ENCODE measurements at places on chromosomes 11 and 22.

DNA sequence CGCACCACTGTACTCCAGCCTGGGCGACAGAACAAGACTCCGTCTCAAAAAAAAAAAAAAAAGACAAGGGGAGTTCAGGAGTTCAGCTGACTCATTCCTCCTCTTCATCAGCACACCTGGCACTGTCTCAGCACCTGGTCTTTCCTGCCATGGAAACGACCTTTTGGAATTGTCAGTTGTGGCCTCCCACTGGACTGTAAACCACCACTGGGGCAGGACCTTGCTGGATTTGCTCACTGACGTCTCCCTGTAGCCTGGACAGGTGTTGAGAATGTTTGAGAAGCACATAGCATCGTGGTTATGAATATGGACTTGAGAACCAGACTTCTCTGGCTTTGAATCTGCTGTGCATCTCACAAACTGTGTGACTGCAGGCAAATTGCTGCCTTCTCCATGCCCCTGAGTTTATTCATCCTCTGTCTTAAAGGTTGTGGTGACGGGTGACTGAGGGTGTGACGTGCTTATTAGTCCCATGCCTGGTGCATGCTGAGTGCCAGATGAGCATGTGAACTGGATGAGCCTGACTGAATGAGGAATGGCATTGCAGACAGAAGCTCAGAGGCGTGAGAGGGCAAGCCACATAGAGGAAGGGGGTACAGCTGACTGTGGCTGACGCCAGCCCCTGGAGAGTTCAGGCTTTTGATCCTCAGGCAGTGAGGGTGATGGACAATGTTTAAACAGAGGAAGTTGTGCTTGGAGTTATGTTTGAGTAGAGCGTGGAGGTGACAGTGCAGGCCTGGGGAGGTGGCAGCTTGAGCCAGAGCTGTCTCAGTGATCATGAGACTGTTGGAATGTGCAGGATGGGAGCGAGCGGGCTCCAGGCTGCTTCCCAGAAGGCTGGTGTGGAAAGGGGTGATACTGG, 12.7 kb downstream of the TOM1 start:
- DNase-seq, result no peak

GRCh38 chr11:100929377-100929776, 200.2 kb downstream of the PGR start:
- no peak for DNase-seq

DNA sequence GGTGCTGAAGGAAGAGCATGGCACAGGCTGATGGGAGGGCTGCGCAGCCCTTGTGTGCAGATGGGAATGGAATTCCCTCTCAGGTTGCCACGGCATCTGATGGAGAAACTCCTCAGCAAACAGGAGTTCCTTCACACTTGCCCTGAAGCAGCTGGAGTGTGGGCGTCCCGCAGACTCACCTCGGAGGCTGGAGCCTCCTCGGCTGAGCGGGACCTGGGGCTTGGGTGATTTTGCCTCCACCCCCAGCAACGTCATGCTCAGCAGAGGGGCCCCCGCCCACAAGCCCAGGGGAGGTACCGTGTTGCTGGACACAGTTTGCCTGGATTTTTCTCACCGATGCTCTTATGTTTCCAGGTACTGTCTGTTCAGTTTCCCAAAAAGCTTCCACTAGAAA, 63.4 kb downstream of the MYO7A start:
- DNase-seq, result no peak

GRCh38 chr11:133984828-133985227, 28.1 kb upstream of the IGSF9B start:
- DNase-seq, result no peak

DNA sequence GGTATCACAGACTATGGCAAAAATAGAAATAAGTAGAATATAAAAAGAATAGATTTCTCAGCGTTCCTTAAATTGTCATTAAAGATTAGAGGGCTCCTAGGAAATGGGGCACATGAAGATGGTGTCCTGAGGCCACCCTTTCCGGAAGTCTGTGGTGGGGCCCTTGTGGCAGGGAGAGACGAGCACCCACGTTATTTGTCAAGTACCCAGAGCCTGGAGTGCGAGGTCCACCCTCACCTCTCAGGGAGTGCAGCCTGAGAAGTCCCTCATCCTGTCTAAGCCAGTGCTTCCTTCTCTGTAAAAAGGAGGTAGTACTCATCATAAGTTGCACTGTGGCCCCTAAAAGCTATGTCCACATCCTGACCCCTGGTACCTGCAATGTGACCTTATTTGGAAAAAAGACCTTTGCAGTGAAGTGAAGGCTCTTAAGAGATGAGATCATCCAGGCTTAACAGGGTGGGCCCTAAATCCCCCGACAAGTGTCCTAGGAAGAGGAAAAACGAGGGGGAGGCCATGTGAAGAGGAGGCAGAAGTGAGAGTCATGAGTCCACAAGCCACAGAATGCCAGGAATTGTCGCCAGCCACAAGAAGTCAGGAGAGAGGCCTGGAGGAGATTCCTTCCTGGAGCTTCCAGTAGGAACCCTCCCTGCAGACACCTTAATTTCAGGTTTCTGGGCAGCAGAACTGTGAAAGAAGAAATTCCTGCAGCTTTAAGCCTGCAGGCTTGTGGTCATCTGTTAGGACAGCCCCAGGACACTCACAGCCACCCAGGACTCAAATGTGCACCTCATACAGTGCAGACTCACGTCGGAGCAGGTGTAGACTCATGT, 76.8 kb upstream of the CCND1 start:
- no peak for DNase-seq
